ENCODE measurements at places on chromosomes 3 and 15. TPM values are rescaled to one million over a fixed set of nuclear protein-coding genes. Genes with fewer than 3 reads are reported as not detected.

DNA sequence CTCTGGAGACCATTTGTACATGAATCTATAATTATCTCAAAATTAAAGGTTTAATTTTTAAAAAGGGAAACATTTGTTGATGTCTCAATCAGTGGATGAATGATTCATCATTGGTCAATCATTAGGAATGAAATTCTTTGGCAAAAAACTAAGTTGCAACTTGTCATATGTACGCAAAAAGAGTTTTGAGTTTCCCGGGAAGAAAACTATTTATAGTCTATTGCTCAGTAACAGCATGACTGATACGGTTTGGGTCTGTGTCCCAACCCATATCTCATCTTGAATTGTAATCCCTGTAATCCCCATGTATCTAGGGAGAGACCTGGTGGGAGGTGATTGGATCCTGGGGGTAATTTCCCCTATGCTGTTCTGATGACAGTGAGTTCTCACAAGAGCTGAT, 765.8 kb upstream of the ROBO1 start:
- DNase-seq = no peak
- no peaks in the 10 kb centered on the region for H3K4me1 ChIP-seq
- no peaks in the 10 kb centered on the region for H3K36me3 ChIP-seq

DNA sequence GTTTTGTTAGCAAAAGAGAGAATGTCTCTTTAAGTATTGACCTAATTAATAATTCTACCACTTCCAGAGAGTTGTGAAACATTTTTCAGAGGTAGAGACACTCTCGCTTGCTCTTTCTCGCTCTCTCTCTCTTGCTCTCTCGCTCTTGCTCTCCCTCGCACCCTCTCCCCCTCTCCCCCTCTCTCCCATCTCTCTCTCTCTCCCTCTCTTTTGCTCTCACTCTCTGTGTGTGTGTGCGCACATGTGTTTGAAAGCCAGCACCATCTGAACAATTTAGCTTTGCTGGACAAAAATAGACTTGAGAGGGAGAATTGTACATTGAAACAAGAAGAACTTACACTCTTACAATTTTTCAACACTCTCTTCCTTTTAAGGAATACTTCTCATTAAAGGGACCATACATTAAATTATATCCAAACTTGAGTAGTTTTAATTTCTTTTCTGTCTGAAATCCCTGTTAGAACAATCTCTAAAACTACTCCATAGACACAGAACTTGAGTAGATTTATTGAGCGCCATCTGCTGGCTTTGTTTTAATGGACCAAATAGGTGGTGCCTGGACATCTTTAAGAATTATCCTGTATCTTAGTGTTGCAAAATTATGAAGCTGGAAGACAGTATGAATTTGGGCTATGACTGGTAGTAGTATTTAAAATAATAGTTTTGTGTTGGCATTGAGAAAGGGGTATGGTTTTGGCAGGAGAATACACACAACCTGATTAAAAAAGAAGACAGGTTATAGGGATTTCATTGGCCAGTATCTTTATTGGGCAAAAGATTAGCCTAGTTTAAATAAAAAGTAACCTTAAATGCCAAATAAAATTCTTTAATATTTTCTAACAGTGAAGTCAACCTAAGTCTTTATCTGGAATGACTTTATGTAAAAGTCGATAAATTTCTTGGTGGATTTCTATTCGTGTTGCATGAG, 124.6 kb downstream of the AKAP13 start:
- H3K36me3 ChIP-seq = no peaks in the 10 kb centered on the region
- no peaks in the 10 kb centered on the region for H3K27me3 ChIP-seq
- peak overlapping the region; percentile 40 for H3K27ac ChIP-seq
- H3K4me1 ChIP-seq = peaks cover under 1% of the 10 kb centered on the region
- no peak for DNase-seq

Gene MUC13
- total RNA-seq = 3.9 TPM

DNA sequence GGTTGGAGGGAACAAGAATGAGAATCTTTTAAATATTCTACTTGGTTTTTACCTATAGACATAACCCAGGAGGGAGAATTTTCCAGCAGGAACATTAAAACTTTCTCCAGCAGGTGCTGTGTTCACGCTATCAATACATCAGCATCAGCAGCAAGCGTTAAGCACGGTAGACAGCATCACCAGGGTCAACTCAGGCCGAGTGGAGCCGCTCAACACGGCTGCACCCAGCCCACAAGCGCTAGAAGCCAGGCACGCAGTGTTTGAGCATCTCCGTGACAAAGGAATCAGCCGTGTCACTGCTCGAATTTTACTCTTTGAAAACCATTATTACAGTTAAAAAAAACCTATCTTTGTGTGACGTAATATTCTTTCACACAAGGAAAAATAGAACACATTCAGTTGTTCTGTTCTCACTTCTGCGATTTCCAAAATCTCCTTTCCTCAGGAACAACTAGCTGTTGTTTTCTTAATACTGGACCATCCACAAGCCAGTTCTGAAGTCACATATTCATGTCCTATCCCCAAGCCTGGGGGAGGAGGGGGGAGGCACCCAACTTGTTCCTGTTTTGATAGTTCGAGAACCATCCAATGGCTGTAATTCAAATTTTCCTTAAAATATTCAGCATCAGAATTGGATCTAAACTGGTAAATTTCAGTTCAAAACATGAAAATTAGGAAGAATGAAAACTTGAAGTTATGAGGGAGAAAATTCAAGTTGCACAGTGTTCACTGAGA, 77.9 kb downstream of the ADAMTS17 start:
- no peak overlapping the region for H3K27ac ChIP-seq
- no peak for DNase-seq
- no peaks in the 10 kb centered on the region for H3K4me1 ChIP-seq
- no peaks in the 10 kb centered on the region for H3K27me3 ChIP-seq
- no peak overlapping the region for H3K4me3 ChIP-seq

Gene CCPG1
- total RNA-seq = 74.9 TPM

Gene FGF12
- 0.66 TPM for total RNA-seq

DNA sequence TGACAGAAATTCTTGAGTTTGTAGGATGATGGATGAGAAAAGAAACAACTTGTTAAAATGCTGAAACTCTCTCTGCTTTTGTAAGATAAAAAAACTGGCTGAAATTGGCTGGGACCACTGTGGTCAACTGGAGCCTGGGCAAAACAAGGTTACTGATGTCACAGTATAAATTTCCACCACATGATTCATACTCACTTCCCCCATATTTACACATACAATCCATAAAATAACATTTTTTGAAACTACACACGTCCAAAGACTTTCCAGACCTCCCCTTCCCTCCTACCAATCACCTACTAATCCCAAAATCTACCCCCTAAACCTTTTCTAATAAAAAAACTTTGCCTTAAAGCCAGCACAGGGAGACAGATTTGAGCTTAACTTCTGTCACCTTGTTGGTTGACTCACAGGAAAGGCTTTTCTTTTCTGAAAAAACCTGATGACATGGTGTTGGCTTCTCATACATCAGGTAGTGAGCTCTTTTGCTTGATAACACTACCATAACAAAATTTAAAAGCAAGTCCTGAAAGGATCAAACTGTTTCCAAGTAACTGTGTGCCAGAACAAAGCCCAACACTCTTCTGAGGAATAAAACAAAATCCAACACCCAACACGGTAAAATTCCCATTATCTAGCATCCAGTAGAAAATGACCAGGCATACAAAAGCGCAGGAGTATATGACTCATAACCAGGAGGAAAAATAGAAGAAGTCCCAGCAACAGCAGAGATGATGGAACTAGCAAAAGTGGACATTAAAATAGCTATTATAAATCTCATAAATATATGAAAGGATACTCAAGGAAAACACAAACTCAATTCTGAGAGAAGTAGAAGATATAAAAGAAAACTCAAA, 87.3 kb upstream of the SNRK start:
- H3K27me3 ChIP-seq = no peaks in the 10 kb centered on the region
- H3K27ac ChIP-seq = no peak overlapping the region
- DNase-seq = no peak
- H3K36me3 ChIP-seq = no peaks in the 10 kb centered on the region

DNA sequence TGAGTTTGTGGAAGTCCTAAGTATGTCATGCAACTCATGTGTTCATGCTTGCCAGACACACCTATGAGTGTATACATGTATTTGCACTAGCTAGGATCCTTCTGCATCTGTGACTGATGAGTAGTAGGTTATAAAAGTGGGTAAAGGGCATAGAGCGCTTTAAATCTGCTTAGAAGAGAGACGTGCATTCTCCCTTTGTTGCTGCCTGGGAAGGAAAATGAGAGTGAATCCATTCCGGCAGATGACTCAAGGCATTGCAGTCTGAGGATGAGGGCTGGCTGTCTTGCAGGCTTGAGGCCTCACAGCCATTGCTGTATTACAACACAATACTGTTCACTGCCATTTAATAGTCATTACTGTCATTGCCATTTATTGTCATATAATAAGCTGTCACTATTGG, 120.8 kb upstream of the UMPS start:
- H3K4me1 ChIP-seq = no peaks in the 10 kb centered on the region
- no peaks in the 10 kb centered on the region for H3K36me3 ChIP-seq
- H3K27ac ChIP-seq = no peak overlapping the region
- H3K27me3 ChIP-seq = no peaks in the 10 kb centered on the region
- no peak for DNase-seq

Gene XCR1
- under 0.01 TPM for total RNA-seq

GRCh38 chr3:169871129-169871886, 1.6 kb upstream of the LRRC31 start:
- no peaks in the 10 kb centered on the region for H3K36me3 ChIP-seq
- H3K4me3 ChIP-seq = no peak overlapping the region
- no peaks in the 10 kb centered on the region for H3K27me3 ChIP-seq

DNA sequence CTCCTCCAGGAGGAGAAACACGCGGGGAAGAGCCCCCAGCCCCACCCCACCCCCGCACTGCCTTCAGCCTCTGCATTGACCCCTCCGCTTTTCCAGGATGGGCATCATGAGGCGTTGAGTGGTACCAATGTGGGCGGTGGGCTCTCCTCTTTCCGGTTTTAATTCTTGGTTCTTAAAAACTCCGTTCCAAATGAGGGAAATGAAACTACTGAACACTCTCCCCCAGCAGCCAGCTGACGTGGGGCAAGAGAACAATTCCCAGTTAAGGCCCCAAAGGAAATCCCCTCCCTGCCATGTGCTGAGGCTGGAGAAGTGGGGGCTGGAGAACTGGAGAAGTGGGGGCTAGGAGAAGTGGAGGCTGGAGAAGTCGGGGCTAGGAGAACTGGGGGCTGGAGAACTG, 5.3 kb upstream of the NRROS start:
- H3K4me1 ChIP-seq = no peaks in the 10 kb centered on the region
- H3K36me3 ChIP-seq = no peaks in the 10 kb centered on the region
- no peak overlapping the region for H3K4me3 ChIP-seq
- H3K27ac ChIP-seq = no peak overlapping the region

Gene COL6A5
- not detected for total RNA-seq

- no peaks in the 10 kb centered on the region for H3K36me3 ChIP-seq
- H3K4me1 ChIP-seq = no peaks in the 10 kb centered on the region
- no peak for DNase-seq
- no peak overlapping the region for H3K27ac ChIP-seq
These were observed 8.8 kb upstream of the GRAMD1C start for GRCh38 chr3:113829576-113830354.

- no peak overlapping the region for H3K27ac ChIP-seq
- no peak for DNase-seq
- H3K27me3 ChIP-seq = no peaks in the 10 kb centered on the region
- no peaks in the 10 kb centered on the region for H3K36me3 ChIP-seq
These were observed 24.8 kb upstream of the RIOX2 start for GRCh38 chr3:97996988-97997387.

DNA sequence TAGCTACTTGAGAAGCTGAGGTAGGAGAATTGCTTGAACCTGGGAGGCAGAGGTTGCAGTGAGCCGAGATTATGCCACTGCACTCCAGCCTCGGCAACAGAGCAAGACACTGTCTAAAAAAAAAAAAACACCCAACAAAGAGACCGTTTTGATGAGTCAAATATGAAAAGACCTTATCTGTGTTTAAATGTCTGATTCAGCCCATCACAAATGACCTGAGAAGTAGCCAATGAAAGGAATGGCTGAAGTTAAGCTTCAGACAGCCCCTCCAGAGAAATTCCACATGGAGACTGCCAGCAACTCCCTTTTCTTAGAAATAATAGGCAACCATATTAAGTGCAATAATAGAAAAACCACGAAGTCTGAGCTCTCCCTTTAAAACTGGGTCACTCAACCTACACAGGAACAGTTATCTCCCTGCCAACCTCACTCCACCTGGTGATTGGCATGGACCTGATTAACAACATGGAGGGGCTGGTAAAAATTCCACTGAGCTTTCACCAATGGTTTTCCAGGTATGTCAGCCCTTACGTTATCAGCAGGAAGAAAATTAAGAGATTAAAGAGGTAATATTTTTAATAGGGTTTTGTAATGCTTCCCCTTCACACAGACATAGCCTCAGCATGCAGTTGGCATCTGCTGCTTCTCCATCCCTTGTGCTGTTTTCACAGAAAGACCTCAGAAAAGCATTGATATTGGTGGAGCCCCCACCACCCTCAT, 238.1 kb upstream of the STT3B start:
- H3K27me3 ChIP-seq = no peaks in the 10 kb centered on the region

- no peaks in the 10 kb centered on the region for H3K27me3 ChIP-seq
- H3K27ac ChIP-seq = no peak overlapping the region
- no peaks in the 10 kb centered on the region for H3K4me1 ChIP-seq
- DNase-seq = no peak
- H3K4me3 ChIP-seq = no peak overlapping the region
These were observed 56.1 kb downstream of the BFSP2 start for GRCh38 chr3:133455960-133456359.

Gene ARPIN
- total RNA-seq = 22.3 TPM

GRCh38 chr15:20348291-20348899, 193.2 kb downstream of the GOLGA6L6 start:
- H3K27ac ChIP-seq = no peak overlapping the region
- no peaks in the 10 kb centered on the region for H3K27me3 ChIP-seq
- no peaks in the 10 kb centered on the region for H3K36me3 ChIP-seq
- H3K4me1 ChIP-seq = no peaks in the 10 kb centered on the region
- H3K4me3 ChIP-seq = no peak overlapping the region

DNA sequence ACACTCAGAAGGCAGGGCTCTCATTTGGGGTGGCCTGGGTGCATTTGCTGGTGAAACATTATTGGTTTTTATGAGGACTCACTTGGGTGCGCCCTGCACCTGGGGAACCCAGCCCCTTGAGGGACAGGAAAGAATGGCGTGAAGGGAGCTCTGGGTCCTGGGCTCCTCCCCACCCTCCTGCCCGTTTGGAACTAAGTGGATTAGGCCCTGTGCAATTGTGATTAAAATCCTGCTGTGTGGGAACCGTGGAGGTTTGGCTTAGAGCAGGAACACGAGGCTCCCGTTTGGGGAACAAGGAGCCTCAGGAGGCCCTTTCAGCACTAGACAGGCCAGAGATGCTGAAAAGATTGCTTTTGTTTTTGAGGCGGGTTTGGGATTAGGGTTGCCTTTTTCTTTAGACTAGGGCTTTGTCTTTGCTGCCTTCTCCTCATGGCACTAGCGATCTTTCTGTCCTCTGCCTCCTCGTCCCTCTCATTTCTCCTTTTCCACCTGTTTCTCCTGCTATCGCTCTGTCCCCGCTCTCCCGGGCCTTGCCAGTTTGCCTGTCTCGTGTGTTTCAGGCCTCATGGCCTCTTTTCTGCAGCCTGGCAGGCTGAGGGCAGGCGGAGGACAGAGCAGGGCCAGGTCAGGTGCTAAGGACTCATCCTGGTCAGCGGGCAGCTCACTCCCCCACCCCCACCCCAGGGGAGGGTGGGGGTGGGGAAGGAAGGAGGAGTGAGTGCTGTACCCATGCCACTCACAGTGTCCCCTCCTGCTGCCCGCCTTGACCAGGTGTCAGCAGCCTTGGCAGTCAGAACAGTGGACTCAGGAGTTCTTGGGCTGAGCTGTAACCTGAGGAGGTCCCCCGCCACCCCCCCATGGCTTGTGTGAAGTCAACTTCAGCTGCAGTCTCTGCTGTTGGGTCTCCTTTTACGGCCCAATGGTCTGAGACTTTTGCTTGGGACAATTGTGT, 8.6 kb downstream of the MAPKAPK3 start:
- no peaks in the 10 kb centered on the region for H3K4me1 ChIP-seq
- H3K36me3 ChIP-seq = no peaks in the 10 kb centered on the region
- DNase-seq = no peak
- H3K4me3 ChIP-seq = no peak overlapping the region
- no peak overlapping the region for H3K27ac ChIP-seq
- no peaks in the 10 kb centered on the region for H3K27me3 ChIP-seq
